Stimulated activated CD4-positive, alpha-beta T cell treated with anti-CD3 and anti-CD28 coated beads, Interleukin-1b, Interleukin-23, amount 100 ng/mL, for 4 hours (primary cell): ENCODE measurements at places on chromosomes 5 and 9.

DNA sequence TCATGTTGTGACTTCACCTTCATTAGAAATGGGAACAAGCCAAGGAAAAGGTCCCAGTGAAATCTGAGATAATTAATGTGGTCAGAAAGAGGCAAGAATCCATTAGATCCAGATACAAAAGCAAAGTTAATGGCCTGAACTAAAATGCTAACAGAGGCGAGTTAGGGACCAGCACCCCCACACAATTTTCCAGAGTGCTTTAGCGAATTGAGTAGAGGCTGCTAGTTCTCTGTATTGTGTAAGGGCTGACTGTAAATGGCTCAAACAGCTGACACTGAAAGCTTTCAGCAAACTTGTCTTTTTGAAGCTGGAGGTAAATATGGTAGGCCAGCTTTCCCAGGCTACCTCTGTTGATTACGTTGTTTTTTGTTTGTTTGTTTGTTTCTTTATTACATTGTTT is 75.5 kb downstream of the CSNK1A1 start:
- no peak for DNase-seq

GRCh38 chr5:38518341-38518740 is 38.1 kb downstream of the LIFR start:
- no peak for DNase-seq

- DNase-seq: no peak
Measured at GRCh38 chr5:98638701-98639100, 134.8 kb upstream of the RGMB start.

- DNase-seq: no peak
Measured at GRCh38 chr9:70701163-70701562, 286.7 kb upstream of the KLF9 start.

DNA sequence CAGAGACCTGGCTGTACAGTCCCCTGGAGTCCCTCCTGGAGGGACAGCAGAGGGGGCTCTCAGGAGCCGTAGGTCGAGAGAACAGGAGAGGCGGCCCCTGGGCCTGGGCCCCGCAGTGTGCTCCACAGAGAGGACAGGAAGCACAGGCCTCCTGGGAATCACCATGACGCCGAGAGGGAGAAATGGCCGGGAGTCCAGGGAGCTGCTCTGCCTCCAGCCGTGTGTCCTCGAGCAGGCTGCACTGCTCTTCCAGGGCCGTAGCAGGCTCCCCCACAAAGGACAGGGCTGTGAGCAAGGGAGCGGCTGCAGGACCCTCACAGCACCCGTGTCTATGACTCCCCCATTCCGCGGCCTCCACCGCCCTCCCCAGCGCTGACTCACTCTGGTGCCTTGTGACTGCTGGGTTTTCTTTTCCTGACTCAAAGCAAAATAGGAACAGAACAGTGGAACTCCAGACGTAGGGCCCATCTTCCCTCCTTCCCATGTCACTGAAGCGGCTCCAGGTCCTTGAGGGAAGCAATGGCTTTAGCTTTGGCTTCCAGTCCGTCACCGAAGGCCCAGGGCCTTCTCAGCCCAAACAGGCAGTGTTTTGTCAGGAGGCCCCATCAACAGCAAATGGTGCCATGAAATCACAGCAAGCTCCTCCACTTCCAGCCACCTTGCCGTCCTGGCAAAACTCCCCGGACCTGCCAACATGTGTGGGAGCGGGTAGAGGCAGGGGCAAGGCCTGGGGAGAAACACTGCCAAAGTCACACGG is 114.2 kb downstream of the LHFPL2 start:
- no peak for DNase-seq

DNA sequence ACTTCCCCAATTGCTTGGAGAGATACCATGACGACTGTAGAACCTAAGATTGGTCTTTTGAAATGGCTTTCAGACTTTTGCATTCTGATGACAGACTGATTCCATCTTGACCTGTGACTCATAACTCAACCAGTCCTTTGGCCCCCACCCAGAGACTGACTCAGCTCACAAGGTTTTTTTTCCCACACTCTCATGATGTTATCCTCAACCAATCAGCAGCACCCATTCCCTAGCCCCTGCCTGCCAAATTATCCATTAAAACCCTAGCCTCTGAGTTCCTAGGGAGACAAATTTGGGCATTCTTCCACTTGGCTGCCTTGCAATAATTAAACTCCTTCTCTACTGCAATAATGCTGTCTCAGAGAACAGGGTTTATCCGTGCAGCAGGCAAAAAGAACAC is 1263.3 kb upstream of the CDH9 start:
- no peak for DNase-seq

- no peak for DNase-seq
Measured at GRCh38 chr9:5628183-5628529, 751 bp upstream of the RIC1 start.

GRCh38 chr5:157113002-157113401 is 4.2 kb upstream of the HAVCR2 start:
- DNase-seq: no peak

- DNase-seq: no peak
Measured at GRCh38 chr5:21776466-21776865, 1076.7 kb downstream of the CDH12 start.

- no peak for DNase-seq
Measured at GRCh38 chr9:94649100-94649819, 9.9 kb upstream of the FBP1 start.

- DNase-seq: no peak
Measured at GRCh38 chr5:169856571-169856970, 123.7 kb downstream of the INSYN2B start.

DNA sequence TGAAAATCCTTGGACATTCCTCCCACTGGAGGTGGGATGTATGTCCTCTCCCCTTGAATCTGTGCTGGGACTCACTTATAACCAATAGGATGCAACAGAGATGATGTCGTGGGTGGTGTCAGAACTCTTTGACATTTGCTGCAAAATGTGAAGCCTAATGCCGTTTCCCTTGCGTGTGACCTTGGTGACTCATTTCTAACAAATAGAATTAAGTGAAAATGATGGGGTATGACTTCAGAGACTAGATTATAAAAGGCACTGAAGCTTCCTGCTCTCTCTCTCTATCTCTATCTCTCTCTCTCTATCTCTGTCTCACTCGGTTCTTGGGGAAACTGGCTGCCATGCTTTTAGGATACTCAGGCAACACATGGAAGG is 126.1 kb upstream of the STC2 start:
- no peak for DNase-seq

- no peak for DNase-seq
Measured at GRCh38 chr5:40160435-40160834, 519.3 kb upstream of the PTGER4 start.

- DNase-seq: no peak
Measured at GRCh38 chr9:134344068-134344799, 18.0 kb downstream of the RXRA start.

DNA sequence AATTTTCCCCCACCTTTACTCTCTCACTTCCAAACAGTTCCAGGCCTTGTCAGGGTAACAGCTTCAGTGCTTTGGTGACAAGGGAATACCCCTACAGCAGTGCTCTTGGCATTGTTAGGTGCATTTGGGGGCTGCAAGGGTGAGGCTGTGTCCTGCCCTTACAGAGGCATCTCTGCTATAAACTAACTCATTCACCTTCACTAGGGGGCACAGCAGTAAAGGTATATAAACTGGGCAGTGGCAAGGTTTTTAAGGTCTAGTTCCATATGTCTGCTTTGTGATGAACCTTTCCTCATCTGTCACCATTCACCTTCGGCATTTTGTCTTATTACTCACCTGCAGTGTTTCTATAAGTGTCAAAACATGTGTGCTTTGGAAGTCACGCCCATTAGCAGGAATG is 79.1 kb upstream of the GPR151 start:
- DNase-seq: no peak

- no peak for DNase-seq
Measured at GRCh38 chr5:74244406-74244805, 396.1 kb downstream of the ENC1 start.

DNA sequence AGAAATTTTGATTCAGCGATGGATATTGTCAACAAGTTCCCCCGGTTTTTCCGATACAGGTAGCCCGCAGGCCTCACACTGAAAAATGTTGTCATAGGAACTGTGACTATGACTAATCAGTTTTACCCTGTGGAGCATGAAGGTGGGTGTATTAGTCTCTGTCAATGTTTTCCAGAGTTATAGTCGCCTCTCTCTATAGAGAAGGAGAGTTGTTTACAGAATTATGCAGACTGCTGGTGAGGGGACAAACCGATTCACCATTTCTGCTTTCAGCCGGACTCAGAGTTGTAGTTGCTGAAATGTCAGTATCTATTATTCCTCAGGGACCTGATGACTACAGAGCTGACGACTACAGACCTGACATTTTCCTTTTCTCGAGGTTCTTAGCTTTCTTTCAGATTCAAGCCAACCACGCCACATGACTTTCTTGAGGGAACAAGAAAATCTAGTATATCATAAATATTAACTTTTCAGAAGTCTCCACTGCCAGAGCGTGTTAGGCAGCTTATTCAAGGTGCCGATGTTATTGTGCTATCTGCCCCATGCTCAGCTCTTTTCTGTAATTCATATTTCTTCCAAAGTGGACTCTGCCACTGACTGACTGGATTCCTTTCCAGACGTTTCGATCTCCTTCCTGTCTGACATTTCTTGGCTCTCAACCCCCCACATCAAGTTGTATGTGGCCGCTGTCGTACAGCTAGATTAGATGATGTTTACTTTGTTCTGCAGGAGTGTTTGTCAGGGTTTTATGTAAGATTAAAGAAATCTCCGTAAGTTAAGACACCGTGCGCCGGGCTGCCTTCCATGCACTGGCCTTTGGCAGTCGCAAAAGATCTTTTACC is 178.1 kb downstream of the FGF1 start:
- DNase-seq: no peak

- no peak for DNase-seq
Measured at GRCh38 chr9:81083854-81084512, 605.4 kb downstream of the TLE1 start.

GRCh38 chr5:38670878-38671277 is 114.4 kb upstream of the LIFR start:
- no peak for DNase-seq

- no peak for DNase-seq
Measured at GRCh38 chr5:160672521-160672920, 179.5 kb downstream of the ATP10B start.

GRCh38 chr9:100590481-100590880 is 12.6 kb downstream of the CAVIN4 start:
- no peak for DNase-seq

DNA sequence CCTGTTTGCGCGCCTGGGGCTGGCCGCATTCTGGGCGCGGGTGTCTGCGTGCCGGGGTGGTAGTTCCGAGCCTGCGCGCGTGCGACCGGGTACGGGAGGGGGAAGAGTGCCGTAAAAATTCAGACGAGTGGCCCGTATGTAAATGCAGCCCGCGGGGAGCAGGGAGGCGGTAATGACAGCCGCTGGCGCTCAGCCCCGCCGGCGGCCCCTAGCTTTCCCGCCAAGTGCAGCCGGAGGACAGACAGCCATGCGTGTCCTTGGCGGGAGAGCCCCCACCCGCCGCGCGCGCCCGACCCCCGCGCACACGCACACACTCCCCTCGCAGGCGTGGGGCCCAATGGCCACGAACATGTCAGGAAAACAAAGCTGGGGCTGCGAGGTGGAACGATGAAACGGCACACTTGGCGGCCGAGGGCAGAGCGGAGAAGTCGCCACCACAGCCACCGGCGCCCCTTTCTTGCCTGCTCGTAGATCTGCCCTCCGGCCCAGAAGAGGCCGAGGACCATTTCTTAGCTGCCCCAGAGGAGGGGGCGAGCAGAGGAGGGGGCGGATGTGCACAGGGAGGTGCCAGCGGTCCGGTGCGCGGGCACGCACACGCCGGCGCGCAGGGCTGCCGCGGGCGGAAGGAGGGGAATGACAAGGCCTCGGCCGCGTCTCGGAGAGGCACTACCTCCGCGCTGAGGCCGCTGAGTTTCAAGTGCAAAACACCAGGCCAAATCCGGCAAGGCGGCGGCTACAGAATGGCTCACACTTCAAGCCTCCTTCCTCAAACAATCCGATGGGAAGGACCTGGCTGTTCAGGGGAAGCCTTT is 208.4 kb downstream of the MEF2C start:
- no peak for DNase-seq

GRCh38 chr5:179190851-179191505 is 130.8 kb downstream of the ZNF354C start:
- no peak for DNase-seq

DNA sequence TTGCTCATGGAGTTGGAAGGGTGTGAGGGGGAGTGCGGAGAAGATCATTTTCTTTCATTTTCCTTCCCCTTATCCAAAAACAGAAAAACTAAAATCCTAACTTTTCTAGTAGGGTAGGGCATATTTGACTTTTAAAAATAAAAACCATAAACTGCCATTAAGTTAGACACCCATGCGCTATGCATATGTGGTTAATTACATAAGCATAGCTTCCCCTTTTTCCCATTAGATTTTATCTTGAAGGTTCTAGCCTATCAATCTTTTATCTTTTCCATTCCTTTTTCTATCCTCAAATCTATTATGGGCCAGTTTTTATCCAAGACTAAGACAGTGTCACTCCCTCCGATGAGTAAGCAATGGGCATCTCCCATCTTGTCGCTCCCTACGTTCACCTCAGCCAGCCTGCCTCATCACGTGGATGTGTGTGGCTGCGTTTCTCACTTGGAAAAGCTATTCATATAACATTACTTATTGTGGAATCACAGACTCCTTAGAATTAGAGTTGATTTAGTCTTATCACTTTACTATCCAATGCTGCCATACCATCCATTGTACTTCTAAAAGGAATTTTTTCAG is 49.2 kb downstream of the PCSK5 start:
- no peak for DNase-seq

DNA sequence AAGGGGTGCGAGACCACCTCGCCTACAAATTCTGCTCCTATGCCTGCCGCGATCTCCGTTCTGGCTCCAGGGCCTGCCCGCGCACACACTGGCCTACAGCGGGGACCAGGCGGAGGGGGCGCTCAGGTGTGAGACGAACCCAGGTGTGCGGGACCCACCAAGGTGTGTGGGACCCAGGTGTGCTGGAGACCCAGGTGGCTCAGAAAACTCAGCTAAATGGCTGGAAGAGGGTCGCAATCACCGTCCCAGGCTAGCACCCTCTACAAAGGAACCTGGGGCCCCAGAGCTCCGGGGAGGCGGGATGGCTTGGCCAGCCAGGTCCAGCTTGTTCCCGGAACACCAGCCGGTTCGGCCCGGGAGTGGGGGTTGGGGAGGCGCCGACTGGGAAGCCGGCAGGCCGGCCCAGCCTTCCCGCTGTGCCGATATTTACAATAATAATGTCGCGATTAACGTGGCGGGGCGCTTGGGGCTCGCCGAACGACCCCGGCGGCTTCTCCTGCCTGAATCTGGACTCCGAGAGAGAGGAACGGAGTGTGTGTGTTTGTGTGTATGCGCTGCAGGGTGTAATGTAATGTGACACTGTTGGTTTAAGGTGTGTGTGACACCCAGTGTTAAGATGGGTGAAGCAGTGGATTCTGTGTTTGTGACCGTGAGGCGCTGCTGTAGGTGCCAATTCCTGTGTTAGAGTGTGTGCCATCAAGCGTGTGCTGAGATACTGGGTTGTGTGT is 1.4 kb downstream of the PCDH1 start:
- DNase-seq: no peak

- DNase-seq: no peak
Measured at GRCh38 chr9:136053757-136054142, 41.3 kb downstream of the NACC2 start.

DNA sequence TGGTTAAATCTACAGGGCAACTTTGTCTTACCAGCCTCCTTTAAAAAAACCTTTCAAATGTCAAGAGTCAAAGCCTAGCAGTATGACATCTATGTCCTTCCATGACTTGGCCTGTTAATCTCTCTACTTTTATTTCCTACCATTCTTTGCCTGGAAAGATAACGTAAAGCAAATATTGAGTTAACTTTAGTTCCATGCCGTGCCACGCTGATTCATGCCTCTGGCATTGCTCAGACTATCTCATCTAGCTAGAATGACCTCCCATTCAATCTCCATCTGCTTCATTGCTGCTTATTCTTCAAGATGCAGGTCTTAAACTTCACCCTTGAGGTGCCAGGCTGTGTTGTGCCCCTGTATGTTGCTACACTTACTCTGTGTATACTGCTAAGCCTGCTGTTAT is 729.8 kb downstream of the EFNA5 start:
- no peak for DNase-seq
